Karpas-422 (cell line): ENCODE measurements at places on chromosomes 4 and X. TPM values are rescaled to one million over a fixed set of nuclear protein-coding genes. Genes with fewer than 3 reads are reported as not detected.

GRCh38 chr4:118318931-118319330 lies 33.9 kb downstream of the PRSS12 start:
- H3K27me3 ChIP-seq, result no peaks in the 10 kb centered on the region
- no peak overlapping the region for H3K27ac ChIP-seq
- H3K4me1 ChIP-seq, result no peaks in the 10 kb centered on the region
- no peak for DNase-seq
- H3K36me3 ChIP-seq, result no peaks in the 10 kb centered on the region

GRCh38 chr4:176439611-176440010 lies 119.8 kb downstream of the SPCS3 start:
- H3K36me3 ChIP-seq, result no peaks in the 10 kb centered on the region
- no peak for DNase-seq
- no peaks in the 10 kb centered on the region for H3K27me3 ChIP-seq
- H3K4me3 ChIP-seq, result no peak overlapping the region
- H3K4me1 ChIP-seq, result no peaks in the 10 kb centered on the region
- no peak overlapping the region for H3K27ac ChIP-seq

DNA sequence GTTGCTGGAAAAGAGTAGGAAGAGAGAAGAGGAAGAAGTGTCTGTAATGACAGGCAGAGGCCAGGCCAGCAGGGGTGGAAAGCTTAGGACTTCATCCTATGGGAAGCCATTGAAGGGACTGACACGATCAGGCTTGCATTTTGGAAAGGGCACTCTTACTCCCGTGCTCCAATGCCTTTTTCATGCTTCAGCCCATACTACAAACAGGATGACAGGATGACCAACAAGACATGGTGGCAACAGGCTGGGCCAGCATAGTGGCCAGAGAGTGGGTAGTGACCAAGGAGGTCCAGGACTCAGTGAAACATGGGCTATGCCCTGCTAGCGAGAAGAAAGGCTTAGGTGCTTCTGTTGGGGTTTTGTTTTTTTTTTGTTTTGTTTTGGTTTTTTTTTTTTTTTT lies 2.6 kb upstream of the KLF3 start:
- peaks cover 9% of the 10 kb centered on the region for H3K4me1 ChIP-seq
- no peaks in the 10 kb centered on the region for H3K27me3 ChIP-seq
- H3K36me3 ChIP-seq, result no peaks in the 10 kb centered on the region
- H3K27ac ChIP-seq, result no peak overlapping the region
- no peak overlapping the region for H3K4me3 ChIP-seq

DNA sequence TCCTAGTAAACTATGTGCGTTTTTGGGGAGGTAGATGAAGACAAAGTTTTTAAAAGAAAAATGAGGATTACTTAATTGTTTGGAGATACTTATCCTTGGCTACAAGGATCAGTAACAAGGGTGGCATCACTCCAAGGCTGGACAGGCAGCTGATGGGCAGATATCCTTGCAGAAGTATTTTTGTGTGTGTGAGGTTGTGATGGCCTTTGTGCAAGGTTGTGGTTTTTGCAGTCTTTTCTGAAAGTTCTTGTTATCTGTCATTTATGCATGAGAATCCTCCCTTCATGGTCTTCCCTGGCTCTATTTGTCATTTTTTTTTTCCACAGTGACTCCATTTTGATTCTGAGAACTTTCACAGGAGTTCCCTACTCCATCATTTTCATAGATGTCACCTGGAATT lies 96.0 kb upstream of the C1GALT1C1 start:
- H3K36me3 ChIP-seq, result no peaks in the 10 kb centered on the region
- no peak for DNase-seq
- H3K27ac ChIP-seq, result peak overlapping the region; percentile 85
- H3K4me3 ChIP-seq, result no peak overlapping the region

GRCh38 chr4:119284876-119285780 lies 36.8 kb downstream of the FABP2 start:
- H3K27ac ChIP-seq, result no peak overlapping the region
- no peaks in the 10 kb centered on the region for H3K27me3 ChIP-seq
- DNase-seq, result no peak
- H3K4me3 ChIP-seq, result no peak overlapping the region
- H3K36me3 ChIP-seq, result no peaks in the 10 kb centered on the region
- H3K4me1 ChIP-seq, result peaks cover 2% of the 10 kb centered on the region; the same call in 1 of the 2 replicates

- H3K4me1 ChIP-seq, result no peaks in the 10 kb centered on the region
- H3K27me3 ChIP-seq, result no peaks in the 10 kb centered on the region
- no peak overlapping the region for H3K4me3 ChIP-seq
- no peak for DNase-seq
- no peaks in the 10 kb centered on the region for H3K36me3 ChIP-seq
- H3K27ac ChIP-seq, result no peak overlapping the region
These were observed 62.4 kb downstream of the LIMCH1 start for GRCh38 chr4:41600243-41600912.

GRCh38 chrX:445727-446126 lies 59.0 kb upstream of the PPP2R3B start:
- H3K4me1 ChIP-seq, result no peaks in the 10 kb centered on the region
- DNase-seq, result no peak
- no peaks in the 10 kb centered on the region for H3K27me3 ChIP-seq
- no peak overlapping the region for H3K4me3 ChIP-seq
- H3K27ac ChIP-seq, result no peak overlapping the region

- no peak for DNase-seq
- no peaks in the 10 kb centered on the region for H3K4me1 ChIP-seq
- H3K36me3 ChIP-seq, result no peaks in the 10 kb centered on the region
- H3K4me3 ChIP-seq, result no peak overlapping the region
- no peak overlapping the region for H3K27ac ChIP-seq
These were observed 208.3 kb upstream of the MID1 start for GRCh38 chrX:10828640-10829039.

GRCh38 chrX:8783097-8783713 lies 18.0 kb downstream of the FAM9A start:
- H3K27ac ChIP-seq, result no peak overlapping the region
- no peaks in the 10 kb centered on the region for H3K4me1 ChIP-seq
- no peaks in the 10 kb centered on the region for H3K27me3 ChIP-seq
- DNase-seq, result peak; percentile 62
- no peaks in the 10 kb centered on the region for H3K36me3 ChIP-seq
- no peak overlapping the region for H3K4me3 ChIP-seq

DNA sequence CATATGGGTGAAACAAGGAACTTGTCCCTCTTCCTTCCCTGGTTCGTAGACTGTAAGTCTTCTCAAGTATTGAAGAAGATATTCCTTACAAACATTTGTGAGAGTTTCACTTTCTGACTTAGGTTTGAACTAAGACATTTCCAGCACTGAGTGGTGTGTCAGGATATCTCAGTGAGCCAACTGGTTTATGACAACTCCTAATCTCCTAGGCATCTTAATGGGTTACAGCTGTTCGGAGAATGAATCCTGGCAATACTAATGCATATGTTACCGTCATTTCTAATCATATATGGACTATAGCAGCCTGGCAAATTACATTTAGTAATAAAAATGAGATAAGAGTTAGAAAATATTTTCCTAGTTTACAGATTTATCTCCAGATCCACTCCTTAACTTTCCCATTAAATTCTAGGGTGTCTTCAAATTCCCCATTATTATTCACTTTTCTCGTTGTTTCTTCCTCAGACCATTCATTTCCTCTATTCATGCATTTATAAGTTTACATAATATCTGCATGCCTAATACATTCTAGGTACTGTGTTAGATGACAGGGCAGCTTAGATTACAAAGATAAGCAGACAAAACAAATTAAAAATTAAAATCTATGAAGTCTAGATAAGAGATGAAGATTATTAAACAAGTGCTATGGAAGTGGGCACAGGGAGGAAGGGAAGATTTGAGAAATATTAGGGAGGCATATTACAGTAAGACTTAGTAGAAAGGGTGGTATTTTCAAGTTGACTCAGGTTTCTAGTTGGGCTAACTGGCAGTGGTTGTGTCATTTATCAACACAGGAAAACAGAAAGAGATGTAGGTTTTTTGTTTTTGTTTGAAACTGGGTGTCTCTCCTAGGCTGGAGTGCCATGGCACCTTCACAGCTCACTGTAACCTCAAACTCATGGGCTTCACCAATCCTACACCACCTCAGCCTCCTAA lies 173.9 kb downstream of the WDFY3 start:
- no peaks in the 10 kb centered on the region for H3K27me3 ChIP-seq
- H3K4me3 ChIP-seq, result no peak overlapping the region
- no peaks in the 10 kb centered on the region for H3K36me3 ChIP-seq
- H3K27ac ChIP-seq, result no peak overlapping the region
- DNase-seq, result no peak
- H3K4me1 ChIP-seq, result no peaks in the 10 kb centered on the region

The SPIN4 gene
- total RNA-seq, result 8.0 and 16.3 TPM in 2 replicates

DNA sequence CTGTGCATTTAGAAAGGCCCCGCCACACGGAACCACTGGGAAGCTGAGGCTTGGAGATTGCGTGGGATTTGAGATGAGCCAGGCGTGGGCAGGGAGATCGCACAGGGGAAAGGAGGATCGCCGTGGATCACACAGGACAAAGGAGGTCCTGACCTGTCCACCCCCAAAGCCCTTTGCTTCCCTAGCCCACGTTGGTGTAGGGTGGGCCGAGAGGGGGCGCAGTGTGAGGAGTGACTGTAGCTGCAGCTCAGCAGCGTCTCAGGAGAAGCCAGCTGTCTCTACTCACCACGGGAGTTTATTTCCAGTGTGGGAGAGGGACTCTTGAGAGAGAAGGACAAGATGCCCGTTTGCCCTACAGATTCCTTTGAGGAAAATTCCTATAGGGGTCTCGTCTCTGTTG lies 62.1 kb downstream of the TBL1X start:
- H3K36me3 ChIP-seq, result no peaks in the 10 kb centered on the region
- no peak overlapping the region for H3K4me3 ChIP-seq
- no peak overlapping the region for H3K27ac ChIP-seq
- no peak for DNase-seq
